ENCODE measurements at places on chromosomes 2 and 18.

- DNase-seq: no peak
These were observed 96.1 kb upstream of the CSRNP3 start for GRCh38 chr2:165373278-165374010.

- DNase-seq: no peak
These were observed 139.6 kb upstream of the PELI1 start for GRCh38 chr2:64283641-64284361.

DNA sequence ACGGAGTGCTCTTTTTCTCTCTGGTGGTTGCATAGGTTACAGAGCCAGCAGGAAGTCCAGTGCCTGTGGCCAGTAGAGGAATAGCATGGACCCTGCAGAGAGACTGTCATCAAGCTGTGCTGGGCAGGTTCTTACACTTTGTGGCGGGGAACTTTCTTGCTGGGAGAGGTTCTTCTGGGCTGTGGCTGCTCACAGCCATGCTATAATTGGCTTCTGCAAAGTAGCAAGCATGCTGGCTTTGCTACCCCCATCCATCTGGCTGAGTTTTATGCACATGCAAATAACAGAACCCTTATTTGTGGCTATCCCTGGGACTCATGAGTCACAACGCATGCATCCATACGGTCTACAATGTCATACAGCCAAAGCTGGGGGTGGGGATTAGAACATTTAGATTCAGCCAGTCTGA lies 68.9 kb downstream of the PLCL1 start:
- DNase-seq: no peak

- no peak for DNase-seq
These were observed 133.6 kb downstream of the PRPF40A start for GRCh38 chr2:152583512-152584229.

GRCh38 chr2:120823551-120823950 lies 87.9 kb downstream of the GLI2 start:
- no peak for DNase-seq

- no peak for DNase-seq
These were observed 420.7 kb upstream of the SALL3 start for GRCh38 chr18:78558948-78559347.

DNA sequence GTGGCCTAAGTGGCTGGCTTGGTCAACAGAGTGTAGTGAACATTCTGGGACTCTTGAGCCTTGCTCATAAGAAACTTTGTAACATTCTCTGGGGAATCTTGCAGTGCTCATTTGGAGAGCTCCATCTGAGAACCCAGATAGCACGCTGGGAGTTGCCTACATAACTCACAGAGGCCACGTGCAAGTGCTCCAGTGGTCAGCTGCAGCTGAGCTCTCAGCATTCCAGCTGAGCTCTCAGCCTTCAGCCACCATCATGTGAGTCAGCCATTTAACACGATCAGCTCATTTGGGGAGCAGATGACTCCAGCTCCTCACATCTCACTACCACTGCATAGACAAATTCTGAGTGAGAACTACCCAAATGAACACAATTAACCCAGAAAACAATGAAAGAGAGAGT lies 25.5 kb upstream of the CTNNA2 start:
- no peak for DNase-seq

DNA sequence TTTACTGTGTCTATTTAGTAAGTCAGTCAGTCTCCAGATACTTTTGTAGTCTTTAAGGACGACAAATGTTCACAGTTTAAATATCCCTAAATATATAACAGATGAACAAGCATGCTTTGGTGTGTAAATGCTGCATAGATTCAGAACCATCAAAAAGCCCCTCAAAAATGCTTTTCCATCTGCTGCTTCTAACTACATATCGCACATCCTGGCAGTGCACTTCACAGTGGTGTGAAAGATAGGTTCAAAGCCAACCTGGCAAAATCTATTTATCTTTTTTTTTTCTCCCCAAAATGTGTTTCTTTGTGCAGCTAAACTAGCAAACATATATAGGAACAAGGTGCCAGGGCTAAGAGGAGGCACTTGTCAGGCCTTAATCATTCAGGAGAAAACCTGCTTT lies 753.8 kb downstream of the PLCL1 start:
- DNase-seq: no peak

GRCh38 chr2:129689653-129690448 lies 289.6 kb upstream of the RAB6C start:
- DNase-seq: no peak

GRCh38 chr2:199999166-199999565 lies 43.8 kb downstream of the MAIP1 start:
- no peak for DNase-seq

GRCh38 chr2:206435742-206436141 lies 7.6 kb upstream of the ADAM23 start:
- no peak for DNase-seq

- no peak for DNase-seq
These were observed 183.5 kb downstream of the SCG2 start for GRCh38 chr2:223418604-223419199.

DNA sequence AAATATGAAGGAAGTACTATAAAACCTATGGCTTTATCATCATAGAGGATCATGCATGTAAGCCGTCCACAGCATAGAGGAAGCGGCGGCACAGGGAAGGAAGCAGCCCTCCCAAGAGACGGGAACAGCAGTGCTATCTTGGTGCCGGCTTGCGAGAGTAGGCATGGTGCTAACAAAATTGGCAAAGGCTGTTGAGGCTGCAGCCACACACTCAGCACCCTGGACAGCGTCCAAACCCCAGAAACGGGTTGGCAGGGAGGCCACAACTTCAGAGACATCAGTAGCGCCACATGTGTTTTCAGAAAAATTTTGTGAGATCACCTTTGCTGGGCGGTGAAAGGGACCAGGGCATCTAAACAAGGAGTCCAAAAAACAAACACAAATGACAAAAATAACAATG lies 37.7 kb downstream of the NETO1 start:
- DNase-seq: no peak

DNA sequence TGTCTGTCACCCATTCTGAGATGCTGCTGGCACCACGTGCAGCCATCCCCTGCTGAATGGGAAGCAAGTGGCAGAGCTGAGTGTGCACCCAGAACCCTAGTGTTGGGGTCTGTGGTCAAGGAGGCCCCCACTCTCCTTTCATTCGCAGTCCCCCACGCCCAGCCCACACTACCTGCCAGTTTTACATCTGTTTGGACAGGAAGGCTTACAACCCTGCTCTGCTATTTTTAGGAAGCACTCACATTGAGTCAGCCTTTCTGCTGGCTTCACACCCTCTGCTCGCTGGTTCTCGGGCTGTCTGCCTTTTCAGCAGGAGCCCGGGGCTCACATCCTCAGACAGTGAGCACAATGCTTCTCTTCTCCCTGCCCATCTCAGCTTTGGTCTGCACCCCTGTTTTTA lies 10.7 kb upstream of the ADCY3 start:
- peak; percentile 19 for DNase-seq

DNA sequence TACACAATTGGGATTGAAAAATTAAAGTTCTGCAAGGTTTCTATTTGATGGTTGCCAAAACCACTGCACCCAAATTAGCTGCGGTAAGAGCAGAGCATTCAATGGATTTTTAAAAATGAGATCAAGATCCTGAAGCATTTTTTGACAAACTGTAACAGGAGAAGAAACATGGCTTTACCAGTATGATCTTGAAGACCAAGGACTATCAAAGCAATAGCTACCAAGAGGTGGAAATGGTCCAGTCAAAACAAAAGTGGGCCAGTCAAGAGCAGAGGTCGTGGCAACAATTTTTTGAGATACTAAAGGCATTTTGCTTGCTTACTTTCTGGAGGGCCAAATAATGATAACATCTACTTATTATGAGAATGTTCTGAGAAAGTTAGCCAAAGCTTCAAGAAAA lies 186.8 kb downstream of the RDH14 start:
- DNase-seq: no peak

DNA sequence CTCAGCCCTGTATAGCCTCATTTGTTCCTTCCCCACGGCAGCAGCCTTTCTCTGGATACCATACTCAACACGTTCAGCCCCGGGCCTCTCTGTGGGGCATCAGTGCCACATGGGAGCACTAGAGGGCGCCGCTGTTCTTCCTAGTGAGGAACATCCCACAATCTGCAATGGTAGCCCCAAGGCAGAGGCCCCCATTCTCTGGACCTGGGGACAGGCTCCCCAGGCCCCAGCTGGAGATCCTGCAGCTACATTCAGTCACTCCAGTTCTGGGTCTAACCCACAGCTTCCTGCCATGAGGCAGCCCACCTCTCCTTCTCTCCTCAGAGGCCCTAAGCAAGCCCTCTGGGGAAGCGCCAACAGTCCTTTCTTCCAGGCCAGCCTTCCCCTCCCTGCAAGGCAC lies 14.2 kb upstream of the SFXN5 start:
- DNase-seq: peak; percentile 57

DNA sequence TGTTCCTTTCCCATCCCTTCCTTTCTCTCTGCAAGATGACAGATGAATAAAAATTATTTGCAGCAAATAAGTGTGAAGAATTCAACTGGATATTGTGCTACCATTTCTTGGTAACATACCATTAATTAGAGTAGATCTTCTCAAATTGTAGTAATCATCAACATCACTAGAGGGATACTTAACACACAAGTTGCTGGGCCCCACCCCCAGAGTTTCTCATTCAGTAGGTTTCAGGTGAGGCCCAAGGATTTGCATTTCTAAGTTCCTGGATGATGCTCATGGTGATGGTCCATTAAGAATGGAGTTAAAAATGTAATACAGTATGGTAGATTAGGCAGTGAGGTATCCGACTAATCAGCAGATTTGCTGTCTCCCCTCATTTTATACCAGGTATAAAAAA lies 594.0 kb downstream of the ERBB4 start:
- DNase-seq: no peak

GRCh38 chr18:23274638-23275482 lies 139.6 kb downstream of the CABLES1 start:
- no peak for DNase-seq

DNA sequence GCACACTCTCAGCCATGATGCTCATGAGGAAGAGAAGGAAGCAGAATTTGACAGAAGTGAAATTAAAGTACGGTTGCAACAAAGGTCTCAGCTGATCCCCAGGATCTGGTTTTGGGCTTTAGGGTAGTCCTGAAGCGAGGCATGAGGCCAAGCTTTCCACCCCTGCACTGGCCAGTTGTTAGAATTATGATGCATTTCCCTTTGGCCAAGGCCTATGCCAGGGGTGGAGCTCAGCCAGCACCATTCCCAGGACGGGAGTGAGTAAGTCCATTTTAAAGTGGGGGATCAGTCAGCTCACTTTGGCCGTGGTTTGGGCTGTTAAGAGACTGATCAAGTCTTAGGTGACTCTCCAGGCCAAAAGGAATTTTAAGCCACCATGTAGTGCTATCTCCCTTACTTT lies 314.5 kb upstream of the MMADHC start:
- DNase-seq: no peak

DNA sequence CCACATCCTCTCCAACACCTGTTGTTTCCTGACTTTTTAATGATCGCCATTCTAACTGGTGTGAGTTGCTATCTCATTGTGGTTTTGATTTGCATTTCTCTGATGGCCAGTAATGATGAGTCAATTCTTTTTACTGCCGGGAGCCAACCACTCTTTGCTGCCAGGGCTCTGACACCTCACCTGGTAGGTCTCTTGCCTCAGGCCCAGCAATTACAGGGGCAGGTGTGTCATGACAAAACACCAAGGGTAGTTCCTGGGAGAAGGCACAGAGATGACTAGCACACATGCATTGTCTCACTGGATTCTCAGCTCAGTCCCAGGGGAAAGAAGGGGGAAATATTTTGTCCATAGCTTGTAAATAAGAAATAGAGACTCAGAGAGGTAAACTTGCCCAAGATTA lies 122.3 kb downstream of the CHST9 start:
- no peak for DNase-seq

DNA sequence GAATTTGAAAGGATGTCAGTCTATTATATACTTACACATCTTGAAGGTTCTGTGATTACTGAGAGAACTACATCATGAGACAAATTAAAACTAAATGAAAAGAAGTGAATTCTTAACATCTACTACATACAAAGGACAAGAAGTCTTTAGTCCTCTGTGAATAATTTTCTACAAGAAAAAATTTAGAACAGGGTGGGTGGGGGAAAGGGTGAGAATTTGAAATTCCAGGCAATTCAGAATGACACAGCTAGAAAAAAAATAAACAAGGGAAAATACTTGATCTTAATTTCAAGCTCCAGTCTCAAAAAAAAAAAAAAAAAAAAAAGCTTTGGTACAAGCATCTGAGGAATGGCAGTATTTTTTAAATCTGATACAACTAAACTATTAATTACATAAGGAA lies 15.5 kb downstream of the CUL3 start:
- no peak for DNase-seq

DNA sequence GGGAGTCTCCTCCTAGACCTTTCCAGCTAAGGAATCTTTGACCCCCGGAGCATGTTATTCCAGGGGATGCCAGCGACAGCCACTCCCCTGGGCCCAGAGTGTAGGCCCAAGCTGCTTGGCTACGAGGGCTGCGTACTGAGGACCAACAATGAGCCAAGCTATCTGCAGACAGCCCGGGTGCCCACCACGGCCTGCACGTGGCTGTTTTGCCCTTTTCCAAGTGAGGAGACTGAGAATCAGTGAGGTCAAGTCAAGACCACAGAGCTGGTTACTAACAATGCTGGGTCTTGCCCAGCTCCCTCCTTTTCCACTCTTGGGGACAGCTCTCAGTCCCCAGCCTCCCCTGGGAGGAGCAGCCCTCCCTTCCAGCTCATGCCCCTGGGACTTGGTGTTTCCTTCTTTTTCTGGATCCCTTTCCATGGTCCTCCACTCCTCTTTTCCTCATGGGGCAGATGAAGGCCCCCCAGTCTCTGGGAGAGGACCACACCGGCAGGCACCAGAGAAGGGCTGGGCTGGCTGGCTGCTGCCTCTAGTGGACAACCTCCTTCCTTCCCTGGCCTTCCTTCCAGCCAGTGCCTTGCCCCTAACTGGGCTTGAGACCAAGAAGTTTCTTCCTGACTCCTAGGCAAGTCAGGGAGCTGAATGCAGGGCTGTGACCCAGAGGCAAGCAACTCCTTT lies 550 bp upstream of the MALL start:
- DNase-seq: no peak

DNA sequence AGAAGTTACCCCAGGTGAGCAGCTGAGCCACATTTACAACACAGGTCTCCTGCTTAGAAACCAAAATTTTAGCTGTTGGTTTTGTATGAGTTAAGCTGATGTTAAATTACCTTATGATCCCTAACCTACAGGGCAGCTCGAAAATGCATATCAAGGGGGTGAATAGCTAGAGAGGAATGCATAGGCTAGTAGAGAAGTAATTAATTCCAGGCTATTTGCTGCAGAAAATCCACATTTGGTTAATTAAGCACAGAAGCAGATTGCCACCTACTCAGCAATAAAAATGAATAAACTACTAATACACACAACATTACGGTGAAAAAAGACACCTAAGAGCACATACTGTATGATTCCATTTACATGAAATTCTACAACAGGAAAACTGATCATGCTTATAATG lies 91.4 kb downstream of the OSBPL1A start:
- no peak for DNase-seq
